ENCODE measurements at places on chromosomes 12 and 14. TPM values are rescaled to one million over a fixed set of nuclear protein-coding genes. Genes with fewer than 3 reads are reported as not detected.
A peak's percentile ranks its signal among the peaks of the same experiment; 100 is the strongest.

DNA sequence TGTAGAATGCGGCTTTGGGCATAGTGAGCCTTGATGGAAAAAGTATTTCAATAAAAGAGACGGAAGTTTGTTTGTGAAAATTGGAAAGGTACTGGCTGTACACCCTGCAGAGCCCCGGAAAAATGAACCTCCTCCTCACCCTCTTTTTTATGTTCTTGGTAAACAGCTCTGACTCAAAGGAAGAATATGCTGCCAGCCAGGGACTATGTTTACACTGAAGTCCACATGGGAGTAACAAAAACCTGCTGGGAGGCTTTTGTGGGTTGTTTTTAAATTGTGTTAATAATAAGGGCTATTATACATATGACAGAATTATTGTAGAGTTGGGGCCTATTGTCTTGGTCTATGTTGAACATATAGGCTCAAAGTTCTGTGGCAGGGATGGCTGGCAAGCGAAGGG, 70.7 kb downstream of the TTC8 start:
- DNase-seq: no peak

DNA sequence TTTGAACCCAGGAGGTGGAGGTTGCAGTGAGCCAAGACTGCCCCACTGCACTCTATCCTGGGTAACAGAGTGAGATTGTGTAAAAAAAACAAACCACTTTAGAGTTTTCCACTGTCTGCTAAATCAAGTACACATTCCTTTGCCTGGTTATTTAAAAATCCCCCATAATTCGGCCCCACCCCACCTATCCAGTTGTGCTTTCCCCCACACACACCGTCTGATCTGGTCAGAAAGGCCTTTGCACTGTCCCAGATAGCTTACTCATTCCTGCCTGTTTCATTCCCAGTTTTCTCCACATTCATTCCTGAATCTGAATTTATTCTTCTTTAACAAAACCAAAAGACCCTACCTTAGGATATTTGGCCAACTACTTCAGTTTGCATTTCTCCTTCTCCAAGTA, 29.5 kb downstream of the NINJ2 start:
- no peak for DNase-seq

DNA sequence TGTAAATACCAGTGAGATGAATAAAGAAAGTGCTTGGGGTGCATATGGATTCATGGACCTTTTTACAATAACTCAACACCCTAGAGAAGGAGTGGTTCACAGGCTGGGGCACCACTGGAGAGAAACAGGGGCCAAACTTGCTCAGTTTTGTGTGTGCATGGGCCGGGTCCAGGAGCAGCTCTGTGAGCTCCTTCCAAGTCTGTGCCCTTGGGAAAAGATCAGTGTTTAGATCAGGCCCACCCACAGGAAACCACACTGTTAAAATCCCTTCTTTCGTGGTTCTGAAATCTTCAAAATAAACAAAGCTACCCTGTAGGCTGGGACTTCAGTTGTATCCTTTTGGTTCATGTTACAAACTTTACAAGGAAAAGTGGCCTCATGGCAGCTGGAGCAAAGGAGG, 156.1 kb upstream of the TMEM260 start:
- DNase-seq: no peak

DNA sequence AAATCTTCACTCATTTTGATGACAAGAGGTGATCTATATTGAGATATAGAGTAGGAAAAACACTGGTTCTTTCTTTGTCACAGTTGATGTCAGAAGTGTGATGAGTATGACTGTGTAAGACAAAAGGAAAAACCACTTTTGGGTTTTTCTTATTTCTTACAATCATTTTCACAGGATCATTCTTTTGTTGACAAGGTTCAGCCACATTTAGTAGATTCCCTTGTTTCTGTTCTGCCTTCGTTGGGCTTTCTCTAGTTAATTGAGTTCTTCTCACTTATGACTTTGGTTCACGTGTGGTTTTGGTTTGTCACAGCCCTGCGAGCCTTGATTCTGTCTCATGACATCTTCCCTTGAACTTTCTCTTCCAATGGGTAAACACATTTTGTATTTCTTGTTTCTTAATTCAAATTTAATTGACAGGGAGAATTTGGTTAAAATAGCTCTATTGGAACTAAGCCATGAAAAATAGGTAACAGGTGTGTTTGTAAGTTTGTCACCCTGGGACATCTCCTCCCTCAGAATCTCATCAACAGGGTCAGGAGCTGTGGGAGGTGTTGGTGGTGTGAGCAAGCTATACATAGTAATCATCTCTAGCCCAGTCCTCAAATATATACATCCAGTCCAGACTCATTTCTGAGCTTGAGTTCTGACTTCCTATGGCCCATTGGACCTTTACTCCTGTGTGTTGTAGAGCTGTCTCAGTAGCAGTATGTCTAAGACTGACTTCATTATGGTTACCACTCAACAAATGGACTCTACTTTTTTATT, 255.3 kb downstream of the BMP4 start:
- DNase-seq: peak; percentile 40

DNA sequence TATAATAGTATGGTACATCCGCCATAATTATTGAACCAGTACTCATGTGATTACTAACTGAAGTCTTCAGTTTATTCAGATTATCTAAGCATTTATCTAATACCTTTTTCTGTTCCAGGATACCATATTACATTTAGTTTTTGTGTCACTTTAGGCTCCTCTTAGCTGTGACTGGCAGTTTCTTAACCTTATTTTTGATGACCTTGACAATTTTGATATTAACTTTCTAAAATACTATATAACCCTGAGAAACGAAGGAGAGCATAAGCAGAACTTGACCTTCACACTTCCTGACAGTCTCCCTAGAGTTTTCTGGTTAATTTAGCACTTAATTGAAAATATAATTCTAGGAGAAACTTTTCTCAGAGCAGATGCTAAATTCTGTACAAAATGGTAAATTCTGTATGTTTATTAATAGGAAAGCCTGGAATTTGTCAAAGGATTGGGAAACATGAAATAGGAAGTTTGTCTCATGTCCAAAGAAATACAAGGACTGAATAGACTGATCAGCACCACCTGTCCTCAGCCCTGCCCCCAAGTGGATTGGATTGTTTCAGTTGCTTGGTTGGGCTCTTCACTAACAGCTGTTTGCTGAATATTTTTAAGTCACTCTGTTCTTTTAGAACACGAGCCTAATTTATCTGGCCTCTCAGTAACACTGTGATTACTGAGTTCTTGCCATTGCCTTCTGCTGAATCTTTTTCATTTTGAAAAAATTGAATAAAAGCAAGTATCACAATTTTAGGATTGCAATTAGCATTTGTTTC, 6.0 kb downstream of the BICDL1 start:
- no peak for DNase-seq

The AMIGO2 gene
- total RNA-seq: 0.15 TPM

The SERPINA10 gene
- total RNA-seq: not detected

The PRPH gene
- total RNA-seq: 0.31 TPM
